ENCODE measurements at places on chromosomes 12 and 14. TPM values are rescaled to one million over a fixed set of nuclear protein-coding genes. Genes with fewer than 3 reads are reported as not detected.

The ZNF891 gene
- total RNA-seq = 4.8 TPM

The CLEC2B gene
- total RNA-seq = not detected

- no peak for ATAC-seq
Measured at GRCh38 chr12:7203109-7203508, 13.6 kb downstream of the PEX5 start.

DNA sequence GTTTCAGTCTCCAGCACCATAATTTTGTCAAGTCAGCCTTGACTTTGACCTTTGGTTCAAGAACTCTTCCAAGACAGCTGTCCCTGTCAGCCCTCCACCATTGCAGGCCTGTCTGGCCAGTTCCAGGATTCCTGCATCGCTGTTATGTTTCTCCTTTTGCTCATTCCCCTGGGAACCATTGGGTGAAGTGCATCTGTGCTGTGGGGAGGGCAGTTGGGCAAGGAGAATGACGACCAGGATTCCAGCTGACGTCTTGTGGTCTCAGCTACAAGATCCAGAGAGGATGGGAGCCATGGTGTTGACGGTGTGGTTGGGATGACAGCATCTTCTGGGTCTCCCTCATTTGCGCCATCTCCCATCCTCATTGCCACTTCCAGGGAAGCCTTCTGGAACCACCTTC lies 45.9 kb upstream of the SLC24A4 start:
- ATAC-seq = no peak

GRCh38 chr12:118689793-118690192 lies 291.5 kb upstream of the SRRM4 start:
- no peak for ATAC-seq

GRCh38 chr14:43132441-43132840 lies 1374.6 kb downstream of the FSCB start:
- no peak for ATAC-seq

- no peak for ATAC-seq
Measured at GRCh38 chr12:104669851-104670337, 213.1 kb downstream of the CHST11 start.

DNA sequence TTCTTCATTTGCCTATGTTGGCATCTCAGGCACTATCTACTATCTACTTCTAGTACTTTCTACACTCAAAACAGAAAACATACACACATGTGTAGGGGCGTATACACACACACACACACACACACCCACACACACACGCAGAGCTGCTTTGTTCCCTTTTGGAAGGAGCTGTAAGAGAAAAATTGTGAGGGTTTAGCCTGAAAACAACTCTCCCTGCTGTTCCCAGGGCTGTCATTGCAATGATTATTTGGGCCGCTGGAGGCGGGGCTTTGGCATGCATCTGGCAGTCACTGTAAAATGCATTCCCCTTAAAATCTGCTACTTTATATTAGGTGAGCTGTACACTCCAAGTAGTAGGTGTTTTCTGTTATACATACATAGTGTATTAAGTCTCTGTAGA lies 29.1 kb upstream of the SLC38A2 start:
- peak; percentile 53 for ATAC-seq

- peak; percentile 86 for ATAC-seq
Measured at GRCh38 chr14:42214981-42215491, 608.4 kb downstream of the LRFN5 start.

GRCh38 chr12:110004598-110004997 lies 5.4 kb downstream of the ANKRD13A start:
- ATAC-seq = no peak

- ATAC-seq = peak; percentile 86
Measured at GRCh38 chr12:1474041-1474573, 120.3 kb downstream of the FBXL14 start.

DNA sequence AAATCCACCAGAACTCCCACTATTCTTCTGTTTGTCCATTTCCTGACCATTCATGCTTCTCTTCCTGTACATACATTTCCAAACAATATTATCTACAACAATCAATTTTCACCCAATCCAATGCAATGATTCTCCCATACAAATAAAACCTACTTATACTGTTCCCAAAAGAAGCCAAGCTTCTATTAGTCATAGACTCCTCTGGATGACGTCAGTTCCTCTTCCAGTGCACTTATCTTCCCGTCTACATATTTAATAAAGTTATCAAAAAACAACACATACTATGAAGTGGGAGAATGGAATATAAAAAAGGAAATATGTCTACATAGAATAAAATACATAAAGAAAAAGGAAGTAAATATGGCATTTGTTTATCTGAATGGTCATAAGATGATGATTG lies 165.4 kb downstream of the FOXG1 start:
- ATAC-seq = no peak

DNA sequence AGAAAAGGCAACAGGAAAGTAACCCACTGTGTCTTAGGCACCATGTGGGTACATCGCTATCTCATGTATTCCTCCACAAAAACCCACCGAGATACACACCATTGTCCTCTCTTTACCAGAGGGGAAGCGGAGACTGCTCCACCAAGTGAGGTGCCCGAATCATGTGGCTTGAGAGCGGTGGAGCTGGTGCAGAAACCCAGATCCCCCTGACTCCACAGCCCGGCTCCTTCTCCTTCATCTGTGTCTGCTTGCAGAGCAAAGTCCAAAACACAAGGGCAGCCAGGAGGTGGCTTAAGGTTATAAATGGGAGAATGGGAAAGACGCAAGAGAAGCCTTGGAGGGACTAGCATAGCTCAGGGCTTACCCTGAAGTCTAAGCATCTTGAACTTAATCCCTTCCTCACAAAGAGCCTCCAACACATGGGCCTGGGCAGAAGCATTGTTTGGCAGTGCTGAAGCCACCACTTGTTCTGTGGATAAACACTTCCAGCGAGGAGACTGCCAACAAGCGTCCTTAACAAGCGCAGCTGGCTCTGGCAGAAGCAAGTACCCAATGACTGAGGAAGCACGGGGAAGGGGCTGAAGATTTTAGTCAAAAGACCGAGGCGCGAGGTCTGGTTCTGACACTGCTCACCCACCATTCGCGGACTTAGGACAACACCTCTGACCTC lies 83.0 kb downstream of the TTC7B start:
- no peak for ATAC-seq

DNA sequence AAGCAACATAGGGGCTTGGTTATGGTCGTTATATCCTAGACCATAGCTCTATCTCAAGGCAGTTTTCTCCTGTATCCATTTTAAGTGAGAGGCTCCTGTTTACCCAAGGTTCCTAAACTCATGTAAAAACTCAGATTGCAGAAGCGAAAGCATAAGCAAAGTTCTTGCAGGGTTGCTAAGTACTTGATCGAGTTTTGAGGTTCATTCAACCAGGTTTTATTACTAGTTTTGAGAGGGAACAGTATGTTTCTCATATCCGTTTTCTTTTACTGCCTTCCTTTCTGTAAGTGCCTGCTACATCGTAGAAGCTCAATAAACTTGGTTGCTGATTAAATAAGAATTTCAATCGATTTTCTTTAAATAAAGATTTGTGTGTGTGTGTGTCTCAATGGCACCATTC lies 5.1 kb downstream of the AKAP3 start:
- ATAC-seq = no peak

- ATAC-seq = no peak
Measured at GRCh38 chr14:72387726-72388125, 455.5 kb downstream of the RGS6 start.

- ATAC-seq = no peak
Measured at GRCh38 chr14:37668646-37669045, 73.2 kb downstream of the TTC6 start.

GRCh38 chr12:131116468-131117117 lies 162.9 kb downstream of the ADGRD1 start:
- ATAC-seq = peak; percentile 75

Data from motor neuron (in vitro differentiated cells).